MV-4-11 (cell line): ENCODE measurements at places on chromosomes 1 and 21.

GRCh38 chr1:168987923-168988322 lies 118.6 kb upstream of the ATP1B1 start:
- no peak for DNase-seq

GRCh38 chr1:202135221-202135721 lies 9.3 kb downstream of the ARL8A start:
- peak; percentile 50 for DNase-seq

- DNase-seq: no peak
Observed at GRCh38 chr1:63877021-63877767, 103.4 kb downstream of the ROR1 start.

- no peak for DNase-seq
Observed at GRCh38 chr1:153122831-153123421, 9.6 kb upstream of the SPRR2F start.

GRCh38 chr21:46641656-46642055 lies 6.2 kb downstream of the PRMT2 start:
- DNase-seq: no peak

DNA sequence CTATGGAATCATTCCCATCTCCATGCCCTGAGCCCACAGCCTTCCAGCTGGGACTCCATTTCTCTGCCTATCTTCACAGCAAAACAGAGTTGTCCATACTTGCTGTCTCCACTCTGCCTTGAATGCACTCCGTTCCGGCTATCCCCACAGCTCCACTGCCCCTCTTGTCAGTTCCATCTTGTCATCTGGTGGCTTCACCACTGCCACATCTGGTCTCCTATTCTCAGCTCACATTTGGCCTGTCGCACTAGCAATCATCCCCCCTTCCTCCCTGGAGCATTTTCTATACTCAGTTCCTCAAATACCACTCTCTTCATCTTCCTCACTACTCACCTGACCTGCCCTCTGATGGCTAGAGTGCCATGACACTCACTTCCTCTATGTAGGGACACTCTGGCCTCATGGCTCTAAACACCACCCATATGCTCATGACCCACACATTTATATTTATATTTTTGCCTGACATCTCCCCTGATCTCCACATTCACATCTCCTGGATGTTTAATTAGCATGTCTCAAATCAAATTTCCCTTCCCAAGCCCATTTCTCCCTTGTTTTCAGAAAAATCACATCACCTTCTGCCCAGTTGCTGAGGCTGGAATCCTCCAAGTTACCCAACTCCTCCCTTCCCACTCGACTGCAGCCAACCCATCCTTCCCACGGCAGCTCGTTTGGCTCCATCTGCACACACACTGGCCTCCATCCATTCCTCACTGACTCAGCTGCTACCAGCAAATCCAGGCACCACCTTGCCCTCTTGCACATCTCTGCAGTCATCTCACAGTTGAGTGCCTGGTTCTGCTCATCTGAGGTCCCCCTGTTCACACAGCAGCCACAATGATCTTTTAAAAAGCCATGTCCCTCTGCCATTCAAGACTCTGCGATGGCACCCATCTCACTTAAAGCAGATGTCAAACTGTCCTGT lies 6.1 kb downstream of the ZNF692 start:
- peak; percentile 73 for DNase-seq

DNA sequence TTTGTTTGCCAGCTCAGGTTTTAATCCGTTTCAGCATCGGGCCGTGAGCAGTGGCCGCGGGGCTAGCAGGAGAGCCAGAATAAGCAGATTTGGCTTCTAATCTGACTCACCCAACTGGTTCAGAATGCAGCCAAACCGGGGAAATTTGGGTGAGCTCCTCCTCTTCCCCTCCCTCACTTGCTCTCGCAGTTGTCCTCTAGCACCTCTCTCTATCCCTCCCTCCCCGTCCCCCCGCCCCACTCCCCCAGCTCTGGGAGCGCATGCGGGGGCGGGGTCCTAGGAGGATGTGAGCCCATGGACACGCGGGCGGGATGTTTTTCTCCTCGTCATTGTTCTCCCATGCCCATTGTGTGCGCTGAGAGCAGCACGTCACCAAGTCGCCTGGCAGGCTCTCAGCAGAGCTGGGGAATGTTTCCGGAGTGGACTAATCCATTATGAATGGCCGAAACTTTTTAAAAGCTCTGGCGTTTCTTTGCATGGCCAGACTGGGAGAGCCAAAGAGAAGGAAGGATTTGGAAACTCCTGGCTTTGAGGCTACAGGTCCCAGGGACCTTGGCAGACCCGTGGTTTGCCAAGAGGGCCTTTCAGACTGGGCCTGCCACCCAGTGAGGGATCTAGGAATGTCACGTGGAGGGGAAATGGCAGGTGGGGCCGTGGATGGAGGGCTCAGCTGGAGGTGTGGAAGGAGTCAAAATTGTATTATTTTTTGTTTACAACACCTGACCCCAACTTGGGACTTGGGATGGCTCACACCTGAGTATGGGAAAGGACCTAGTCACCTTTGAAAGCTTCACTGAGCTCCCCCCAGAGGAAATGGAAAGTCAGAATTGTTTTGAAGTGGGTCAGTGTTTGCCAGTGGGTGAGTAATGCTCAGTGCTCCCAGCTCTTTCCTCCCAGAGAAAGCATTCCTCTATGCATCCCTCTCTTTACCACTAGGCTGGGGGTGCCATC lies 39.2 kb downstream of the CDK18 start:
- DNase-seq: no peak

- DNase-seq: no peak
Observed at GRCh38 chr1:18316764-18317163, 164.0 kb upstream of the KLHDC7A start.

DNA sequence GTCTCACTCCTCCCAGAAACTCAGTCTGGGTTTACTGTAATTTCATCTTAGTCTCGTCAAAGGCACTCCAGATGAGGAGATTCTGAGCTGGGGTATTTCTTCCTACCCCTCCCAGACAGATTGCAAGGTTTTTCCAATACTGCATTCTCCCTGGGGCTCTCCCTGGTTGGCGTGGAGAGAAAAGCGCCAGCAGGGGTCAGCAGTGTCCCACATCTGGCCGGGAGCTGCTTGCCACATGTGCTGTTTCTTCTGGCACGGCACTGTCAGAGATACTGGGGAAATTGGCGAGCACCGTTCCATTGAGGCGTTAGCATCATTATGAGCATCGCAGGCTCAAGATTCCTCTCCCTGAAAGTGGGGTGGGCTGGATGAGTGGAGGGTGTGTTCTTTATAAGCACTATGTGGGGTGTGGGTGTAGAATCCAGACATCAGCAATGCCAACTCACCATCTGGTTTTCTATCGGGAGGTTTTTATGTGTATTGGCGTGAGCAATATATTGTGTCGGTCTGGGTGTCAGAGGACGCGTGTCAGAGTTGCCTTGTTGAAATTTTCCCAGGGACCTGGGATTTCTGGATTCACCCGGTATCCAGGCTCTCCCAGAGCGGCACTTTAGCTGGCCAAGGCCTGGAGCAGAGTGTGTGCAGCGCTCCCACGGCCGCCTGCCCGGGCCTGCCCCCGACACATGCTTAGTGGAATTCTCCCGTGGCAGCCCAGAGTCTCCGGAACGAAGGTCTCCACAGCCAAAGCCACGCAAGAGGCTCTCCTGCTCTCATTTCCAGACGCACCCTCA lies 8.0 kb upstream of the NAV1 start:
- peak; percentile 65 for DNase-seq

DNA sequence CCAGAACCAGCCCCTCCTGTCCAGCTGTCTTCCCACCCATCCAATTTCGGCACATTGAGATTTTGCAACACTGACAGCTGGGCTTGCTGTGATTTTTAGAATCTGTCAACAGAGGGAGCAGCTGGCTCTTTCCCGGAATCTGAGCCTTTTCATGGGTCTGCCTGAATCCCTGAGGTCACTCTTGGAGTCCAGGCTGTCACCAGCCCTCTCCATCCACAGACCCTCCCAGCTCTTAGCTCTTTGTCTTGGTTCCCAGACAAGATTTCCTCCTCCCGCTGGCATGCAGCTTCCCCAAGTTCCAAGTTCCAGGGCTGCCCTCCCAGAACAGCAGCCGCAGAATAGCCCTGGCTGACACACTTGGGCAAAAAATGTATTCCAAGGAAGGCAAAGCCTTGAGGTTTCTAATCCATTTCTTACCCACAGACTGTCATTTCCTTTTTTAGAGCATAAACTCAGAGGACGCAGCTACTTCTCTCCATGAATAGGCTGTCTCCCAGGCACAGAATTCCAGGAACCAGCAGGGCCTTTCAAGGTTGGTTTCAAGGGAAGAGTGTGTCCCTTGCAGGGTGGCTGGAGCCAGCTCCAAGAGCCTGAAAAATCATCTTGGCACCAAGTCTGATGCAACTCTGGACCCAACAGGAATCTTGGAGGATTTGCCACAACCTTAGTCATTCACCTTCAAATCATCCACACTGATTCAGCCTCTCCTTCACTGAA lies 7.1 kb upstream of the TMEM61 start:
- no peak for DNase-seq

- no peak for DNase-seq
Observed at GRCh38 chr1:23421753-23422240, 2.8 kb downstream of the TCEA3 start.

DNA sequence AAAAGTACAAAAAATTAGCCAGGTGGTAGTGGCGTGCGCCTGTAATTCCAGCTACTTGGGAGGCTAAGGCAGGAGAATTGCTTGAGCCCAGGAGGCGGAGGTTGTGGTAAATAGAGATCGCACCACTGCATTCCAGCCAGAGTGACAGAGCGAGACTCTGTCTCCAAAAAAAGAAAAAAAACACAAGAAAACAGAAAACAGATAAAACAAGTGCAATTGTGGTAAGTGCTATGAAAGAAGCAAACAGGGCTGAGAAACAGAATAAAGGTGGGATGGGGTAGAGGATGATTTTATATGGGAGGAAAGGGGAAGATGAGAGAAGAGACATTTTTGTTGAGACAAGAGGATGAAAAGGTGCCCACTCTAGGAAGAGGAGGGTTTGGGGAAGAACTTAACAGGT lies 5.0 kb upstream of the SOX13 start:
- no peak for DNase-seq

DNA sequence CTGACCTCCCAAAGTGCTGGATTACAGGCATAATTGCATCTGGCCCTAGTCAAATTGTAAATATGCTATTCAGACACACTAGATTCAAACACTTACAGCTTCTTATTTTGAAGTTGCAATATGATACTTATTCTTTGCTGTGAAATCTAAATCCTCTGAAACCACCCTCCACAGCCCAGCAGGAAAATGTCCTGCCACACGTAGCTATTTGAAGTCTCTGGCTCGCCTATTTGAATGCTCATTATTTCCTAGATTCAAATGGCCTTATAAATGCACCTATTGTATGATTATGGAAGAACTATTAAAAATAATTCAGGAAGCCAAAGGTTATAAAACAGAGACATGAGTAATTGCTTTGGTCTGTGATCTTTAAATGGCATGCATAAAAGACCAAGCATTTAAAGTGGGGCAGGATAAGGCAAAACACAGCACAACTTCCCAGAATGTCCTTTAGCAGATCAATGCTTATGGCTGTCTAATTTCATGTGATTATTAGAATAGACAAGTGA lies 26.6 kb upstream of the FBXO28 start:
- DNase-seq: no peak

- DNase-seq: no peak
Observed at GRCh38 chr1:173134800-173135199, 72.3 kb downstream of the TNFSF4 start.
